ENCODE measurements at places on chromosomes 3 and 15. TPM values are rescaled to one million over a fixed set of nuclear protein-coding genes. Genes with fewer than 3 reads are reported as not detected.

B3GNT5 gene
- 32.3 TPM for total RNA-seq

ATP8B4 gene
- total RNA-seq = 1.4 TPM

AGTR1 gene
- total RNA-seq = 2.7 TPM

C2CD4A gene
- total RNA-seq = not detected

ENTPD3 gene
- total RNA-seq = not detected

All from subcutaneous preadipocyte (primary cell).